ENCODE measurements at places on chromosomes 3 and 15.

DNA sequence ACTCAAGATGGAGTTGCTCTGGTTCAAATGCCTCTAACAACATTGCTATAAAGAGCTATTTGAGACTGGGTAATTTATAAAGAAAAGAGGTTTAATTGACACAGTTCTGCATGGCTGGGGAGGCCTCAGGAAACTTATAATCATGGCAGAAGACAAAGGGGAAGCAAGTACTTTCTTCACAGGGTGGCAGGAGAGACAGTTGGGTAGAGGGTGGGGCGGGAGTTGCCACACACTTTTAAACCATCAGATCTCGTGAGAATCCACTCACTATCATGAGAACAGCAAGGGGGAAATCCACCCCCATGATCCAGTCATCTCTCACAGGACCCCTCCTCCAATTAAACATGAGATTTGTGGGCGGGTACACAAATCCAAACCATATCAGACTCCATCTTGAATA, 30.7 kb downstream of the MAP2K5 start:
- no peak for ATAC-seq

GRCh38 chr3:14120111-14120920, 4.4 kb downstream of the CHCHD4 start:
- ATAC-seq: no peak

GRCh38 chr3:44654039-44654438, 5.5 kb downstream of the ZNF35 start:
- no peak for ATAC-seq

DNA sequence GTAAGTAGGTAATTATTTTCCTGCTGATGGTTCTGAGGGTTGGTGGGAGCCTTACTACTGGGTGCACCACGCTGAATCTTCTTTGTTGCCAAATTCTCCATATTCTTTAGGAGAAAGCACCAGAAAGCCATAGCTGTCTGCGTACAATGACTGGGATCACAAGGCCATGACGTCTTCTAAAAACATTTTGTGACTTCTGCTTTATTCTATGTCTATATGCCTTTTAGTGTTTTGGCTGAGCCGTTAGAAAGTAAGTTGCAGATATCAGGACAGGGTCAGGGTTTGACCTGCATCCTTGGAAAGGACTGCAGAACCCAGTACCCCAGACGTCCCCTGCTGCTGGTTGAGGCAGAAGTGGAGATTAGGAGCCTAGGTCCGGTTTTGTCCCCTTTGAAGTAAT, 95.6 kb downstream of the DNASE1L3 start:
- ATAC-seq: no peak

GRCh38 chr3:12456441-12456840, 27.8 kb upstream of the TSEN2 start:
- no peak for ATAC-seq

DNA sequence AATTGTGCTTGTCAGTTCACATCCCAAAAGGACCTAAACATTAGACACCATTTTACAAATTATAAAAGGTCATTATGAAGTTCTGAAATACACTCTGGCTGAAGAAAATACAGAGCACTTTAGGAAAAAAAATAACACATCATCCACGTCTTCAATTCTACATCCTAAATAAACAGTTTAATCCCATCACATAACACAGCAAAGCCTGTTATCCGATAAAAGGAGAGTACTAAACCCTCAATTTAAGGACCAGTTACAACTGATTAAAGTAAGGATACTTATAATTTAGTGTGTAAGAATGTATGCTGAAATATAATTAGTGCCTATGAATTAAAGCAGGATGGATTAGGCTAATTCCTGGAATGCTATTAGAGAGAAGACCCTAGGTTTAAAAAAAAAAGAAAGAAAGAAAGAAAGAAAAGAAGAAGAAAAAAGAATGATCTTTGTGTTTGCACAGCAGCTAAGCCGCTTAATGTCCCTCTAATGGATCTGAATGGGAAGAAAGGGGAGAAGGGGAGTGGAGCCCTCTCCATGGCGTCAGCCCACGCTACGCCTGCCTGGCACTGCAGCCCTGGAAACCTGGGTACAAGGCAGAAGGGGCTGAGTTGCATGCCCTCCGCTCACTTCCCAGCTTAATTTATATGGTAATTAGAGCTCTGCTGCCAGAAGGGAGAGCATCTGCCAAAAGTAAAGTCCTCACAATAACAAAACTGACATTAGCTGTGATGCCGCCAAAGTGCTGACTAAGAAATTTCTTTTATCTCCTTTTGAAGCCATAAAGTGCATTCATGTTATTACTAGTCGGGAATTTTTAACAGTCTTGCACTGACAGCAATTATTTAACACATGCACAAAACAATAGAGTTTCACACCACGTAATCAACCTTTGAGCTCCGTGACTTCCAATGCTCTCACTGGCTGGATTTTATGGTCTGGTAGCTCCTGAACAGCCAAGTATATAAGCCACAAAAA, 90.0 kb downstream of the FSIP1 start:
- no peak for ATAC-seq

GRCh38 chr3:149736953-149737205, 15.4 kb downstream of the COMMD2 start:
- no peak for ATAC-seq

DNA sequence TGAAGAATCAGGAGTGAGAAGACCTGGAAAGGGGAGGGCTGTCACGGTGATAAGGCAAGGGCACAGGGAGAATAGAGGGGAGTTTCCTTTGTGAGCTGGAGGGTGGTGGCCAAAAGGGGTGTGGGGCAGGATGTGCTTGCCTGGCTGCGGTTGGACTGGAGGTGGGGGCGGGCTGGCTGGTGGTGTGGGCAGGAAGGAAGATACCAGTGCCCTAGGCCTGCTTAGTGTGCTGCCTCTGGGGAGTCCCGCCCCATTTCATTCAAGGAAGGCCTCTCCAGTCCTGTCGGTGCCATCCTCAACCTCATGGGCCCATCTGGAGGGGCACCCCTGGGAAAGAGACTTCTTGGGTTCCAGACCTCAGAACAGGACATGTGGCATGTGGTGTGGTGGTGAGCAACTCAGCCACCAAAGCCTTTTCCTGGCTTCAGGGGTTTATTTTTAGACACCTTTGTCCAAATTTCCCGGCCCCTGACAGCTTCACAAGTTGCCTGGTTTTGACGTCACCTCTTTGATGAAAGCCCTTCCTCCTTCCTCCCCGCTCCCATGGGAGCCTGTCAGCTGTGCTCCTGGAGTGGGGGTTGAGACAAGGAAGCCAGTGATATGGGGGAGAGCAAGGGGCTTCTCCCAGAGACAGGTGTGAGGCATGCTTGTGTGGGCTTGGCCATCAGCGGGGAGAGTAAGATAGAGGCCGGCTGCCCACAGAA, 15.6 kb downstream of the TEX264 start:
- ATAC-seq: peak; percentile 92

Data from stimulated activated memory B cell treated with anti-CD40 and anti-IgM and Interleukin-4, amounts not matched to agents 10 μg/mL and 1 μg/mL and 100 μg/mL, for 72 hours (primary cell).